GM12878 (cell line): ENCODE measurements at places on chromosomes 12 and 14.

- DNase-seq, result no peak
Observed at GRCh38 chr14:101774006-101774795, 12.7 kb downstream of the PPP2R5C start.

DNA sequence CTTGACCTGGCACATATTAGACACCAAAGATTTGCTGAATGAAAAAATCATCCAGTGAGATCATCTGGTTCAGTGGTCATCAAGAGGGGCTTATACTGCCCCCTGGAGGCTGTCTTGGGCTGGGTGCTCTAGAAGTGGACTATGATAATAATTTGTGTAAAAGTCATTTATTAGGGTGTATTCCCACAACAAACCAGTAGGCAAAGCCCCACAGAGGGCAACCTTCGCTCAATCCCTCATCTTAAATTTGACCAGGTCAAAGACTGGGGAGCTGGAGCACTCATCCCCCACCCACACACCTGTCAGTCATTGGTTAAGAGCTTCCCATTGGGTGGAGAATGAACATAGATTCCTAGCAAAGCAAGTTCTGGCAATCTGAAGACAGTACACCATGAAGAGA lies 20.0 kb upstream of the FICD start:
- no peak for DNase-seq

DNA sequence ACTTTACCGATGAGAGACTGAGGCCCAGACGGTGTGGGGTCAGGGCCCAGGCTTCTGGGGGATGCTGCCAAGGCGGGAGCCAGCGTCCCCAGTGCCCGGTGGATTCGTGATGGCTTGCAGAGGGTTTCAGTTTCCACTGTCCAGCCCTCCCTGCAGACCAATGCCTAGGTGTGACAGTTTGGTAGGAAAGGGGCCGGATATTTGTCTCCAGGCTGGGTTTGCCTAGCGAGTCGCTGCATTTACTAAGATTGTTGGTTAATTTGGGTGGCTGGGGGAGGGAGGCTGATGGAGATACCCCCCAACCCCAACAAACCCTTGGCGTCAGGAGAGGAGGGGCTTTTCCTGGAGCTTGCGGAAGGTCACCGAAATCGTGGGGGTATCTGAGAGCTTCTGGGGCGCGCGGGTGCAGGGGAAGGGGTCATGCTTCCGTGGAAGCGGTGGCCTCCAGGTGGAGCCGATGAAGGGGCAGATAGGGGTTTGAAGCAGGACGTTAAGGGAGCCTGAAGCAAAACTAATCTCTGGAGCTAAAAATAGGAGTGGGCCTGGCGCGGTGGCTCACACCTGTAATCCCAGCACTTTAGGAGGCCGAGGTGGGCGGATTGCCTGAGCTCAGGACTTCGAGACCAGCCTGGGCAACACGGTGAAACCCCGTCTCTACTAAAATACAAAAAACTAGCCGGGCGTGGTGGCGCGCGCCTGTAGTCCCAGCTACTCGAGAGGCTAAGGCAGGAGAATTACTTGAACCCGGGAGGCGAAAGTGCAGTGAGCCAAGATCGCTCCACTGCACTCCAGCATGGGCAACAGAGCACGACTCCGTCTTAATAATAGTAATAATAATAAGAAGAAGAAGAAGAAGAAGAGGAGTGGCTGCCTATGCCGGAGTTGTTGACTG lies 1.1 kb upstream of the CDC42BPB start:
- no peak for DNase-seq

DNA sequence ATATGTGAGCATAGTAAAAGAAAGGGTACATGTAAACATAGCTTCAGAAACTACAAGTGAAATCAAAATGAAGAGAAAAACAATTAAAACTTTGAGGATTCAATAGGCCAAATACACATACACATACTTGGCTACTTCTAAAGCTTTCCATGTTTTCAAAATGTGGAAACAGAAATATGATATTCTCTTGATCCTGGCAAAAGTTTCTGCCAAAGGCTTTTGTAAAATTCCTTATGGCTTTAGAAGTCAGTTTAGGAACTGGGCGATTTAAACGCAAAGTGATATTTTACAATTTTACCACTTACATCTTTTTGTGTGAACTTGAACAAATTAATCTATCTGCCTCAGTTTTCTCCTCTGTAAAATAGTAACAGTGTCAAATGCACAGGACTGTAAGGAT lies 756.4 kb downstream of the C12orf50 start:
- DNase-seq, result no peak

DNA sequence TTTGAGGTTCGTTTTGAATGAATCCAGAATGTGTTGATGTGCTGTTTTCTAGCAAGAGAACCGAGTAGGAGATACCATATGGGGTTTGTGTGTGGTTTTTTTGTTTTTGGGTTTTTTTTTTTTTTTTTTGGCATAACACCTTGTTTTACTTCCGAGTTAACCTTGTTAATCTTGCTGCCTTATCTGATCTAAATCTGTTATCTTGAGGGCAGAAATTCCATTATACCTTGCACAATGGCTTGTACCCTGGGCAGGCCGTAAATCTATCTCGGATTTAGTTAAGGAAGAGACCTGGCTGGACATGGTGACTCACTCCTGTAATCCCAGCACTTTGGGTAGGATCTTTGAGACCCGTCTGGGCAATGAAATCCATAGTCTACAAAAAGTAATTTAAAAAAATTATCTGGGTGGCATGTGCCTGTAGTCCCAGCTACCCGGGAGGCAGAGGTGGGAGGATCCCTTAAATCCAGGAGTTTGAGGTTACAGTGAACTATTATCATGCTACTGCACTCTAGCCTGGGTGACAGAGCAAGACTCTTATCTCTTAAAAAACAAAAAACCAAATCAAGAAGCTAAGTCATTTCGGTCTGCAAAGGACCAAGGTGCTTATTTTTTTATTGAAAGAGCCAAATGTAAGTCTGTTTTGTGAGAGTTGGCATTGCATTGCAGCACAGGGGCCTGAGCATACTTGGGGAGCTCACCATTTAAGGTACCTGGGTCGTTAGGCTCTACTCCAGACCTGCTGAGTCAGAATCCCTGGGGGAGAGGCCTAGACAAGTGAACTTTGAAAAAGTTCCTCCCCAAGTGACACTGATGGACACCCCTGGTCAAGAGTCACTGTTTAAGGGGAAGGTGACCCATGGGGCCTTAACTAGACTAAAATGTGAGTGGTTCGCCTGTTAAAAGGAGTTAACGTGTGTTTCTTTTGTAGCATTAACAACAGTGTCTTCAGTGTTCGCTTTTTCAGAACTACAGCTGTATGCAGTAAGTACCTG lies 6.7 kb downstream of the DLST start:
- no peak for DNase-seq

- peak; percentile 80 for DNase-seq
Observed at GRCh38 chr12:24705741-24706358, 243.1 kb downstream of the BCAT1 start.

GRCh38 chr12:29731591-29731990 lies 52.2 kb downstream of the TMTC1 start:
- DNase-seq, result no peak
